Femur (tissue), 1 donor: ENCODE measurements at places on chromosomes 5 and 9.

DNA sequence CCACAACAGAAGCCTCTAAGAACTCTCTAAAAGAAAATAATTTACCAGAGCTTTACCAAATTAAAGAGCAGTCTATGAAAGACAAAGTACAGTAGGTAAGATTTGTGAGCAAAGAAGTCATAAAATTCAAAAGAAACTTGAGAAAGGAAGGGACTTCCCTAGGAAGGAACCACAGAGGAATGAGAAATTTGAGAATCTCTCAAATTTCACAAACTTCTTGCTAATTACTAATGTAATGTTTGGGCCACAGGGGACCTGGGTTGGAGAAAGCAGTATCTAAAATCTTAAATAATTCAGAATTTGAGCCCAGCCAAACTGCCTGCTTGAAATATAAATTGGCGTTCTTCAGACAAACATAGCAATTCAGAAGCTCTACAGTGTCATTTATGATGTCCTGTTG lies 225.0 kb upstream of the PRR16 start:
- no peak for DNase-seq

DNA sequence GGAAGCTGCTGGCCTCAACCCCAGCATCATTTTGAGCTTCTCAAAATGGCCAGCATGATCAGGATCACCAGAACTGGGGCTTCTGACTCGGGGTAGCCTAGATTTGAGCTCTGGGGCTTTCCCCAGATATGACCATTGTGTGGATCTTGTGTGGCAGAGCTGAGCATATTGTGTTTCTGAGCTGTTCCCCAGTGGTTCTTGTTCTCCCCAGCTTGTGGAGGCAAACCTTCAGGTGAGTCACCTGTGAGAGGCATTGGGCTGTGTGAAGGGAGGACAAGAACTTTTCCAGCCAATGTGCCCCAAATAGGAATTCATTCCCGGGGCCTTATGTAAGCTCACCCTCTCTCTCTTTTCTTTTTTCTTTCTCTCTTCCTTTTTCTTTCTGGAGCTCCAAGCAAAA lies 80.7 kb upstream of the PITX1 start:
- no peak for DNase-seq

GRCh38 chr5:30765227-30765626 lies 428.3 kb upstream of the CDH6 start:
- no peak for DNase-seq

- DNase-seq = no peak
Observed at GRCh38 chr5:60399507-60399906, 300.5 kb downstream of the DEPDC1B start.

DNA sequence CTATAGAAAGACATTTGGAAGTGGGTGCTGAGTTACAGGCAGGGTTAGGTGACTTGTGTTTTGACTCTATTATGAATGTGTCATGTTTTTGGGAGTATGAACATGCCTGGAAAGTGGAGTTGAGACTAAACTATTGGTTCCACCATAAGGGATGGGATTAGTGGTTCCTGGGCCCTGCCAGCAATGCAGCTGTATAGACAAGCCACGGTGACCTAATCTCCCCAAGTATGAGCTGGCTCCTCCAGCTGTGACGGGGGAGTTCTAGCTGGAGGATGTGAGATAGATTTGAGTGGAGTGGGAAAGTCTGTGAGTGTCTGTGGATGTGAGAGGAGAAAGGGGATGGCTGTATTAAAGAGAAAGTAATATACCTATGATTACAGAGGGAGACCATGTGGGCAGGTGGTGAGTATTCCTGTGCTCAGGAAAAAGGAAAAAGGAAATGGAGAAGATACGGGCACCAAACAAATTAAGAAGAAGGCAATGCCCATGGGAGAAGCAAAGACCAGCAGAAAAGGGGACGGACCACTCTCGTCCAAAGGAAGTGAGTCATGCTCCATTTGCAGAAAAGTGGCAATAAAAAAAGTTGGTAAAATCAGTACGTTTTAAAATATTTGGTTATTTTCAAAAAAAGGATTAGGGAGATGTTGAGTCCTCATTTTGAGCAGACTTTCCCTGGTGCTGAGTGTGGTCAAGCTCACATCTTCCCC lies 48.3 kb upstream of the ICE1 start:
- DNase-seq = peak; percentile 53

- peak; percentile 79 for DNase-seq
Observed at GRCh38 chr9:94945197-94946144, 219.0 kb downstream of the AOPEP start.

DNA sequence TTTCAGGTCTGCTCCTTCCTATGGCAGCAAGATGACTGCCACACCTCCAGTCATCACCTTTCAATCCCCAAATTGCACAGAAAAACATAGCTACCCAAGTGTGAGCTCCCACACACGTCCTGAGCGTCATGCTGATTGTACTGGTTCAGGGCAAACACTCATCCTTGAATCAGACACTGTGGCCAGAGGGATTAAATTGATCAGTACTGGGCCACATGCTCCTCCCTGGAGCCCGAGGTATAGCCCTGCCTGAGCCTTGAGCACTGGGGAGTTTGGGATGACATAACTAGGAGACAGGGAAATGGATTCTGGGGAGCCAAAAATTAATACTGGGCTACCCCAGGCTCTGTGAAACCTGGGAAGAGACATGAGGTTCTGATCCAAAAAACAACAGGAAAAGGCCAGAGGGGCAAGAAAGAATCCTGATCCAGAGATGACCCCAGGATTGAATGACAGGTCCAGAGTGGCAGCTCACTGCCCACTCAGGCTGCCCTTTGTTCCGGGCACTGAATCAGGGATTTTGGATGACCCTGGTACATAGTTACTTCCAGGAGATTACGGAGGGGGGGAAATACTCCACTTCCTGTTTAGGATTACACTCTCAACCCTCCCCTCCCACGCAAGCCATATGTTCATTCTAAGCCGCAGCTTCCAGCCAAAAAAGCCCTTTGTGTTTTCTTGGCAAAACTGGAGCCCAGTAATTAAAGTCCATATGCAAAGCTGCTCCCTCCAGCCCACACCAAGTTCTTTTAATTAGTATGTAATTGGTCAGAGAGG lies 141.6 kb upstream of the SPRY4 start:
- peak; percentile 67 for DNase-seq

DNA sequence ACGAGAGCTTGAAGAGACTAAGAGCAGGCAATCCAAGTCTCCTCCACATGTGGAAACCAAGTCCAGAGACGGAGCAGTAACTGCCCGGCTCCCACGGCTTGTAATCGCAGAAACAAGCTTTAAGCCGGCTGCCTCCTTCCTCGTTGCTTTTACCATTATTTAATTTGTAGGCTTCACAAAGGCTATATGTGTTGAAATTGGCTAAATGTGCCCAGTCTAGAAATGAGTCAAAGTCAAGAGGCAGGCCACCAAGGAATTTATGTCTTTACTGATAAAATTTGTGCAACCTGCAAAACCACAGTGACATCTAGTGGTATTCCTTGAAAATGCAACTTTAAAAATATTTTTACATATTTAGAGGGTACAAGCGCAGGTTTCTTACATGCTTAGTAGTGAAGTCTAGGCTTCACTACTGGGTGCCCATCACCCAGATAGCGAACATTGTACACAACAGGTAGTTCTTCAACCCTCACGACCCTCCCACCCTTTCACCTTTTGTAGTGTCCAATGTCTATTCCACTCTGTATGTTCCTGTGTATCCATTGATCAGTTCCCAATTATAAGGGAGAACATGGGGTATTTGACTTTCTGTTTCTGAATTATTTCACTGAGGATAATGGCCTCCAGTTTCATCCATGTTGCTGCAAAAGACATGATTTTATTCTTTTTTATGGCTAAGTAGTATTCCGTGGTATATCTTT lies 33.5 kb upstream of the EBF1 start:
- DNase-seq = no peak

- DNase-seq = no peak
Observed at GRCh38 chr5:80207832-80208231, 48.0 kb downstream of the SERINC5 start.

DNA sequence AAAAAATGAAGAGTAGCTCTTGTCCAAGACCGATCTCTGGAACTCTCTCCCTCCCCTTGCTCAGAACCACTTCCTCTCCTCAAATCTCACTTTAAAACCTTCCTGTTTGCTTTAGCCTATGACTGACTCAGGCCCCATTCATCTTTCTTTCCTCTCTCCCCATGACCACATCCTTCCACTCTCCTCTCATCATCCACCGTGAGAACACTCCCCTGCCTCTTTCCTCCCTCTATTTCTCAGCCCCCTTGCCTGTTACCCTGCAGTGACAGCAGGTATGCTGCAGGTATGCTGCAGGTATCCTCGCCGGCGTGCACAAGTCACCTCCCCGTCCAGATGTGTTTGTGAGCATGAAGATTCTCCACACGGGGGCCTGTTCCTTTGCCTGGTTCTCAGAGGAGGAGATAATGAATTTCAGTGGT lies 505.3 kb downstream of the CCDC171 start:
- no peak for DNase-seq

DNA sequence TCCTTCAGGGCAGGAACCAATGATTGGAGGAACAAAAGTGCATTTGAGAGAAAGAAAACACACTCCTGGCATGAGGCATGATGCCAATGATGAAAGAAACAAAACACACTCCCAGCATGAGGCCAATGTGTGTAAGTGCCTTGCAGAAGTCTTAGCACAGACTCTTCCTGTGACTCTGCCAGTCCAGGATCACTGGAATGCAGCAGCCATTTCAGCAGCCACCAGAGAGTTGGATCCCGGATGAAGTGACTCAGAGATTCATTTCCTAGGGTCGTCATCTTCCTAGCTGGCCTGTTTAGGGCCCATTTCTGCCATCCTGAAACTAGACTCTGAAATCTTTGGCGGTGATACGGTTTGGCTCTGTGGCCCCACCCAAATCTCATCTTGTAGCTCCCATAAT lies 212.5 kb downstream of the CFAP90 start:
- no peak for DNase-seq

GRCh38 chr9:69397384-69398214 lies 72.6 kb downstream of the ENTREP1 start:
- DNase-seq = no peak

DNA sequence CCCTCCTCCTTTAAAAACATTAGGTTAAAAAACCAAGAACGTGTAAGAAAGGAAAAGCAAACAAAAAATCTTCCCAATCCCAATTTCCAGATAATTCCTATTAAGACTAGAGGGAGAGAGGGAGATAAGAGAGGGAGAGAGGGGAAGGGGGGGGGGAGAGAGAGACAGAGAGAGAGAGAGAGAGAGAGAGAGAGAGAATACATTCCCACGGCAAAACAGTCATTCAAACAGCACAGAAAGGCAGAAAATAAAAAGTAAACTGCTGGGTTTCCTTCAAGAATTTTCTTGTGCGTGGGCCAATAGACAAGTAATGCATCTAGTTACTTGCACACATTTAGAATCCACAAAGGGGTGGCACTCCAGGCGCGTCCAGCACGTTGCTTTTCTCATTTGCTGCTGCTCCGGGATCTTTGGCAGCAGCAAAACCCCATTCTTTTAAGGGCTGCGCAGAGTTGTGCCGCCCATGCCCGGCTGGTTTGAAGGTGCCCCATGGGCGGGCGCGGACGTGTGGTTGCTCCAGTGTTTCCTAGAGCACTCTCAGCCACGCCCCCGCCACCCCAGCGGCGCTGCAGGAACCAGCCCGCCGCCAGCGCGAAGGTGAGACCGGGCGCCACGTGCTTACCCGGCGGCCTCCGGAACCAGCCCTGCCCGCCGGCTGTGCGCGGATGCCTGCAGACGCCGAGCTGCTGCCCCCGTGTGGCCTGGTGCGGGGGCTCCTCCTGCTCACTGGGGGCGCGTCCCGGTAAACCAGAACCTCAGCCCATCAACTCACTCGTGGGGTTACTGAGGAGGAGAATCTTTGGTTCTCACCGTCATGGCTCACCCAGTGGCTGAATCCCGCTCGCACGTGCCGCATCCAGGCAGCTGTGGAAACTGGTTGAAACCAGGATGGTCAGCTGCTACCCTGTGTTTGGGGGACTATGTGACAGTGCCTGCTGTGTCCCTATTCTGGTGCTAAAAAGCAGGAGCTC lies 44.6 kb downstream of the STC2 start:
- peak; percentile 76 for DNase-seq
